ENCODE measurements at places on chromosomes 3 and 15. TPM values are rescaled to one million over a fixed set of nuclear protein-coding genes. Genes with fewer than 3 reads are reported as not detected.

The HHLA2 gene
- polyA plus RNA-seq: not detected

The SLC24A5 gene
- polyA plus RNA-seq: not detected

The ABHD17C gene
- polyA plus RNA-seq: 2.3 TPM

The WDR93 gene
- 0.09 TPM for polyA plus RNA-seq

The CHRM5 gene
- polyA plus RNA-seq: not detected

The PAQR5 gene
- 1.0 TPM for polyA plus RNA-seq

The DCUN1D1 gene
- 8.2 TPM for polyA plus RNA-seq

The AADACL2 gene
- polyA plus RNA-seq: not detected

The CCR8 gene
- polyA plus RNA-seq: not detected

The GP9 gene
- 0.13 TPM for polyA plus RNA-seq

The SAXO2 gene
- 0.80 TPM for polyA plus RNA-seq

The COL6A5 gene
- not detected for polyA plus RNA-seq

The FMN1 gene
- polyA plus RNA-seq: 1.4 TPM

The MTFMT gene
- 5.5 TPM for polyA plus RNA-seq

The P2RY1 gene
- polyA plus RNA-seq: 0.72 TPM

The CPEB1 gene
- polyA plus RNA-seq: 0.37 TPM

The EFCC1 gene
- 3.1 TPM for polyA plus RNA-seq

The THUMPD3 gene
- polyA plus RNA-seq: 40.7 TPM

The CRYGS gene
- 1.2 TPM for polyA plus RNA-seq

The PTH1R gene
- polyA plus RNA-seq: 12.8 TPM

The APOD gene
- polyA plus RNA-seq: 199 TPM

The SAMD7 gene
- polyA plus RNA-seq: not detected

The RCCD1 gene
- 8.3 TPM for polyA plus RNA-seq

The SLC12A8 gene
- 0.66 TPM for polyA plus RNA-seq

The SERPINI2 gene
- 0.37 TPM for polyA plus RNA-seq

The SERP1 gene
- polyA plus RNA-seq: 17.5 TPM

The SENP7 gene
- polyA plus RNA-seq: 3.6 TPM

The ARRDC4 gene
- polyA plus RNA-seq: 8.2 TPM

The THRB gene
- 3.8 TPM for polyA plus RNA-seq

The SLC22A13 gene
- 0.03 TPM for polyA plus RNA-seq

The THOC7 gene
- polyA plus RNA-seq: 204 TPM

The CLRN1 gene
- not detected for polyA plus RNA-seq

The NEIL1 gene
- polyA plus RNA-seq: 6.1 TPM

The CPN2 gene
- polyA plus RNA-seq: 0.51 TPM

The PRTG gene
- 0.66 TPM for polyA plus RNA-seq

The ADAMTS17 gene
- polyA plus RNA-seq: 0.95 TPM

The PAQR9 gene
- 3.9 TPM for polyA plus RNA-seq

The P3H2 gene
- polyA plus RNA-seq: 0.73 TPM

The GOLGA6A gene
- not detected for polyA plus RNA-seq

The CLDN18 gene
- not detected for polyA plus RNA-seq

The WNT7A gene
- not detected for polyA plus RNA-seq

The CHRNB4 gene
- polyA plus RNA-seq: not detected

The THBS1 gene
- 93.2 TPM for polyA plus RNA-seq

The CHST2 gene
- polyA plus RNA-seq: 0.44 TPM

The FETUB gene
- not detected for polyA plus RNA-seq

The STAB1 gene
- polyA plus RNA-seq: 231 TPM

The NANOGP8 gene
- polyA plus RNA-seq: not detected
